ENCODE measurements at places on chromosomes 4 and X.

GRCh38 chrX:108033890-108034289 lies 11.0 kb upstream of the VSIG1 start:
- no peak for DNase-seq

DNA sequence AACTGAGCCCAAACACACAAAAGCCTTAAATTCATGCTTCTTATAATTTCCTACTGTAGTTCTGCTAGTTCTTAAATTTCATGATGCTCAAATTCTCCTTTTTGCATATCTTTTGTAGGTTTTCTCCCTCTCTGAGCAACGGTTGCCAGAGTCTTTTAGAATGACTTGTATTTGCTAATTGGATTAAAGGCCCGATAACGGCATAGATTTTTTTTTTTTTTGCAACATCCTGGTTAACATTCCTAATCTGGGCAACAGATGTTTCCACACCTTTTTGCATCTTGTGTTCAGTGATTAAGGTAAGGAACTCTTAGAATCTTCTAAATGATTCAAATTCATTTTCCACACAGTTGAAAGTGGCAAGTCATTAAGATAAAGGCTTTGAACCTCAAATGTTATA lies 66.3 kb upstream of the ADGRG2 start:
- DNase-seq: no peak

- no peak for DNase-seq
These were observed 97.1 kb upstream of the SLC4A4 start for GRCh38 chr4:71241501-71242288.

GRCh38 chrX:11188664-11189063 lies 77.5 kb downstream of the HCCS start:
- DNase-seq: no peak

GRCh38 chr4:184416913-184417734 lies 57.2 kb downstream of the IRF2 start:
- no peak for DNase-seq

GRCh38 chrX:51728202-51728601 lies 15.0 kb upstream of the GSPT2 start:
- DNase-seq: no peak

DNA sequence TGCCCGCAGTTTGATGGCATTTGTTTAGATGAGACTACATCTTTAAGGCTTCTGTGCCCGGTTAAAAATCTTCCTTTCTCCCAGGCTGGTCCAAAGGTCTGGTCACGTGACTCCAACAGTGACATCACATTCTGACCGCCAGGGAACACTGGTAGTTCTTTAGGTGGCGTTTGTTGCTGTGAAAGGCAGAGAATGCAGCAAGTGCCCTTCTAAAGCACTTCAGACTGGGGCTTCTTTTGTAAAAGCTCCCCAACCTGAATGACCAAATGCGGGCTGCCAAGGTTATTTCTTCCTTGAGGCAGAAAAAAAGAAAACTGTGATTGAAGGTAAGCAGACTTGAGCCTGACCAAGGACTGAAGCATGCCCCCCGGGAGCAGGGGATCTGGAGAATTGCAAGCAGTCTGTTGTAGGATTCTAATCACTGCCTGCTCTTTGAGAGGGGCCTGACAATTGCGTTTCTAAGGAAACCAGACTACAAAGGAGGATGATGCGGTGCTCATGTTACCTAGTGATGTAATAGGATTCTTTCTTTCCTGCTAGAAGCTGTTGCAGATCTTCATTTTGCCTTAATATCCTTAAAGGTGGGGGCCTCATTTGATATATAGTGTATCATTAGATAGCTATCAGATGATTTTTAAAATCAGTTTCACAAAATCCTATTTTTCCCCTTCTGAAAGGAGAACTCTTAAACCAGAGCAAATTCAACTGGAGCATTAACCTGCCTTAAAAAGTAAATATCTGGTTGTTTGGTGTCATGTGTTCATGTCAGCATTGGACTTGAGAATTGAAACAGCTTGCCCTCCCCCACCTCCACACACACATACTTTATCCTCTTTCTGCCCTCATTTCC lies 133.1 kb downstream of the AKAP4 start:
- DNase-seq: no peak

GRCh38 chr4:6111354-6111960 lies 88.9 kb downstream of the JAKMIP1 start:
- no peak for DNase-seq

DNA sequence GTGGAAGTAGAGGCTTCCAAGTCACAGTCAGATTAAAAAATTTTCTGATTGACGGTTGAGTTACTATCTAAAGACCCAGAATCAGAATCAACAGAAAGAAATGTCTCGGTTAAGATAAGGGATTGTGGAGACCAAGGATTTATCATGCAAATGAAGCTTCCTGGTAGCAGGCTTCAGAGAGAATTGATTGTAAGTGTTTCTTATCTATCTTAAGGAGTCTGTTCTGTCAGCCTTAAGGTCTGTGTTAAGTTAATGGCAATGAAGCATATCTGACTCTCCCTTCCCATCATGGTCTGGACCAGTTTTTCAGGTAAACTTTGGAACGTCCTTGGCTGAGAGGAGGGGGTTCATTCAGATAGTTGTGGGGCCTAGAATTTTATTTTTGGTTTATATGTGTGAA lies 780.2 kb downstream of the FAM133A start:
- no peak for DNase-seq

Measured in stimulated activated CD4-positive, alpha-beta T cell treated with anti-CD3 and anti-CD28 coated beads, Interleukin-4, amount 100 ng/mL, for 48 hours (primary cell).